Motor neuron (in vitro differentiated cells): ENCODE measurements at places on chromosomes 6 and 20. TPM values are rescaled to one million over a fixed set of nuclear protein-coding genes. Genes with fewer than 3 reads are reported as not detected.

Gene ALDH5A1
- 32.4 and 37.2 TPM in 2 replicates for total RNA-seq

Gene CMTR1
- total RNA-seq = 30.4 and 32.4 TPM in 2 replicates

Gene SEMG1
- total RNA-seq = not detected in 2 replicates

Gene KIAA1755
- total RNA-seq = 5.5 and 5.6 TPM in 2 replicates

Gene ENPP4
- total RNA-seq = 0.38 and 0.42 TPM in 2 replicates

Gene DEFB132
- total RNA-seq = 0.52 and 0.63 TPM in 2 replicates

Gene TRIM10
- total RNA-seq = 1.2 and 1.6 TPM in 2 replicates
